EL (cell line): ENCODE measurements at places on chromosomes 6 and 20.

GRCh38 chr6:106141441-106142237 is 55.5 kb downstream of the PRDM1 start:
- DNase-seq = no peak

DNA sequence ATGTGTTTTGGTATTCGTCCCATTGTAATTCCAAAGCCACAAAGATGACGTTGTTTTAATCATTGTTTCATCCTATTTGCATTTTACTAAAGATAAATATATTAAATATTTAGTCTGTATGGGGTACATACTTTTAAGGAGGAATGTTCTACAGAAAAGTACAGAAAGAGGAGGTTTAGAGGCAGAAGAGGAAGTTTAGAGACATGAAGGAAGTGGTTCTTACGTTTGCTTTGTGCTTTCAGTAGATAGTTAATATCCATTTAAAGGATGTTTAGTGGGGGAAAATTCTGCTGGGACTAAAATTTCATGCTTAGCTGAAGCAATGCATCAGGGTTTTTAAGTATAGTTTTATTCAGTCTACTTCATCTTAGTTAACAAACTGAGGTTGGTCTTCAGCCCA is 116.6 kb downstream of the CRYBG1 start:
- no peak for DNase-seq

- DNase-seq = no peak
Observed at GRCh38 chr20:24981790-24982189, 10.8 kb downstream of the APMAP start.

DNA sequence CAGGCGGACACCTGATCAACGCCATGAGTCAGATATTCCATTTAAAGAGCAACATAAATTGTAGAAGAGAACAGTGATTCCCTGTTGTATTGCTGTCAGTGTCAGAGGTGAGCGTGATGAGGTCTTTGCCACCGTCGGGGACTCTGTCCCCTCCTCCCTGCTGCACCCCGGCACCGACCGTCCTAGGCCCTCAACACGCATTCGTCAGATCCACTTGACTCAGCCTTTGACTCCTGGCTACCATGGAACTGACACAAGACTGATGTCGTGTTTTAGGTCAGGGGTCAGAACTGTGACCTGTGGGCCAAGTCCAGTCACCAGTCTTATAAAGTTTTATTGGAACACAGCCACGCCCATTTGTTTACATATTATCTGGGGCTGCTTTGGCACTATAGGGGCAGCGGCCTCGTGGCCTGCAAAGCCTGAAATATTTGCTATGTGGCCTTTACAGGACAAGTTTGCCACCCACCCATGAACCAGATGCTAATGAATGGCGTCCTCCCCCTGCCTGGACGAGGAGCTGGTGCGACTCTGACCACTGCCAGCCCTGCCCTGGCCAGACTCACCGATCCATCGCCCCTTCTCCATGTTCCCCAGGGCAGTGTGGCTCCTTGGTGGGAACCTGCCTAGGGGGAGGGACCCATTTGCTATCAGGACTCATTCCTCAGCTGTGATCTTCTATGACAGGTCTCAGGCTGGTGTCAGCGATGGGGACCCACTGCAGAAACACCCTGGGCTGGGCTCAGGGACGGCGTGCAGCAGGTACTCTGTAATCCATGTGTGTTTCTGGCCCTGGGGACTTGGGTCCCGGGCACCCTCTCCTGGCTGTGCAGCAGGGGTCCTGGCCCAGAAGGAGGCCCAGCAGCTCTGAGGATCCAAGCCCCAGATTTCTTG is 37.5 kb upstream of the PHACTR3 start:
- DNase-seq = no peak

DNA sequence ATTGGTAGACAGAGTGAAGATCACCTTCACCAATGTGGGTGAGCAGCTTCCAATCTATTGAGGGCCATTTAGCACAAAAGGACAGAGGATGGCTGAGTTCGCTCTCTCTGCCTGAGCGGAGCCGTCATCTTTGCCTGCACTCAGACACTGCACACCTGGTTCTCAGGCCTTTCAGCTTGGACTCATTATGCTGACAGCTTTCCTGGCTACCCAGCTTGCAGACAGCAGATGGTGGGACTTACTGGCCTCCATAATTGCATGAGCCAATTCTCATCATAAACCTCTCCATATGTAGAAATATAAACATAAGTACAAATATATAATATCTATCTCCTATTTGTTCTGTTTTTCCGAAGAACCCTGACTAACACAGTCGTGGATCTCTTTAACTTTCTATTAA is 13.7 kb downstream of the TBXT start:
- no peak for DNase-seq

- no peak for DNase-seq
Observed at GRCh38 chr20:41609474-41609873, 8.7 kb downstream of the CHD6 start.

DNA sequence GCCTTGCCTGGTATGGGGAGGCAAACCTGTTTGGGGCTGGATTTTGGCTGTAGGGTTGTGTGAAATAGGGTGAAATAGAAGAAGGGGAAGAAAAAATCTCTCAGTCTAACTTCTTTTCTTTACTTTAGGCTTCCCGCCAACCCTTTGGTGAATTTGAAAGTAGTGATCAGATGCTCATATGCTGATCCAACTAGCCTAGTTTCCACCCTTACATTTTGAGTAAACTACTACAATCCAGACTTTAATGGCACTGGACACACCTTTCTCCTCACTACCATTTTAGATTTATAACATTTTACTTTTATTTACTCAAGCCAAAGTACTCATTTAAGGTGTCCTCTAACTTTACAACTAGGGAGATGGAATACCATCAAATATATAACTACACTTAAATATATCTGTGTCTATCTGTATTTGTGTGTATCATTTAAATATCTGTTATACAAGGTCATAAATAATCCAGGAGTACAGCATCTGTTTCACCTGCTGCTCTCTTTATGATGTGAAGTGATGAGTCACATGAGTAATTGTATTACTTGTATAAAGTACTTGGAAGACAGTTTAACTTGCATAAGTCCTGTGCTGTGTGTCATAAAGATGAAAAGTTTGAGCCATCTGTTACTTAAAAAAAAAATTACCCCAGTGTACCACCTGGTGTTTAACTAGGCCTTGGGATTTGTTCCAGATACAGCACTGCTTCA is 172.1 kb downstream of the CDKAL1 start:
- DNase-seq = peak; percentile 13

- DNase-seq = peak; percentile 40
Observed at GRCh38 chr6:17987447-17987696, at the start of gene KIF13A. TSS of gene KIF13A (minus strand) at chr6:17987635. CDS start at chr6:17987463, 172 bp downstream.

GRCh38 chr20:4068708-4069107 is 53.4 kb upstream of the RNF24 start:
- no peak for DNase-seq
